Mesenchymal stem cell (in vitro differentiated cells and primary cell): ENCODE measurements at places on chromosomes 12 and 14.
A peak's percentile ranks its signal among the peaks of the same experiment; 100 is the strongest.

DNA sequence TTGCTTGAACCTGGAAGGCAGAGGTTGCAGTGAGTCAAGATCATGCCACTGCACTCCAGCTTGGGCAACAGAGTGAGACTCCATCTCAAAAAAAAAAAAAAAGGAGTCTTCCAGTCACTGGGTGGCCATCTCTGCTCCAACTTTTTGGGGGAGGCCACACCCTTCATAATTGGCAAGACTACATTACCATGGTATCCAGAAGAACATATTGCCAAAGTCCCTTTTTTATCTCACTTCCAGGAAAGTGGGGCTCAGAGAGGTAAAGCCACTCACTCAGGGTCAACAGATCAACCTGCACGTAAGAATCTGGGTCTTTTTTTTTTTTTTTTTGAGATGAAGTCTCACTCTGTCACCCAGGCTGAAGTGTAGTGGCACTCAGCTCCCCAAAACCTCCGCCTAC is 5.0 kb upstream of the CD63 start:
- no peak overlapping the region for H3K27ac ChIP-seq
- H3K4me3 ChIP-seq = no peak overlapping the region
- peaks cover 4% of the 10 kb centered on the region for H3K36me3 ChIP-seq
- H3K27me3 ChIP-seq = no peaks in the 10 kb centered on the region
- peaks cover 15% of the 10 kb centered on the region for H3K4me1 ChIP-seq

GRCh38 chr12:79360286-79360685 is 330.5 kb downstream of the PAWR start:
- H3K27ac ChIP-seq = no peak overlapping the region
- no peaks in the 10 kb centered on the region for H3K27me3 ChIP-seq
- DNase-seq = no peak
- no peak overlapping the region for H3K4me3 ChIP-seq

DNA sequence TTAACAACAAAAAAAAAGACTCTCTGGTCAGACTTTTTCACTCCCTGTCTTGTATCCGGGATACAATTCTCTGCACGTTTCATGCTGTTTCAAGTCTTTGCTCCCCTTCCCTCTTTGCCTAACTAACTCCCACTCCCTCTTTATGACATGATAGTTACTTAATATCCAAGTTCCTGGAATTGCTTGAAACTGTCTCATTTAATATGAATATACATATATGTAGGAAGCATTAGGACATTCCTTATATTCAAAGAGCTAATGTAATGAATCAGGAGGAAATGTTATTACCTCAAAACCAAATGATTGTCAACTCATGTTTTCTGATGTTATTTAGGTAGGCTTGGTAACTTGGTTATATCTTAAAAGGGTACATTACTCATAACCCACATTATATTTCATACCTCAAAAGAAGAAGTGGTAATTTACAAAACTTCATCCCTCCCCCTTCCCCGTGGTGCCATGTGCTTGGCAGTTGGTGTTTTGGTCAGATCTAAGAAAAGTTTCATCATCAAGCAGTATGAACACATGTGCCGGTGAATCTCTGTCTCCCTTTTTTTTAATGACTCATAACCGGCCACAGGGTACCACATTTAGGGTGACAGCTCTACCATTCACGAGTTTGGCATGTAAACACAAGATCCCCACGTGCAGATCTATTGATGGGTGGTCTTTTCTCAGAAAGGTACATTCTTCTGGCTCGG is 56.5 kb downstream of the HCAR2 start:
- H3K4me1 ChIP-seq = no peaks in the 10 kb centered on the region
- H3K4me3 ChIP-seq = no peak overlapping the region
- no peaks in the 10 kb centered on the region for H3K36me3 ChIP-seq
- no peak overlapping the region for H3K27ac ChIP-seq
- no peaks in the 10 kb centered on the region for H3K27me3 ChIP-seq
- DNase-seq = peak; percentile 66

DNA sequence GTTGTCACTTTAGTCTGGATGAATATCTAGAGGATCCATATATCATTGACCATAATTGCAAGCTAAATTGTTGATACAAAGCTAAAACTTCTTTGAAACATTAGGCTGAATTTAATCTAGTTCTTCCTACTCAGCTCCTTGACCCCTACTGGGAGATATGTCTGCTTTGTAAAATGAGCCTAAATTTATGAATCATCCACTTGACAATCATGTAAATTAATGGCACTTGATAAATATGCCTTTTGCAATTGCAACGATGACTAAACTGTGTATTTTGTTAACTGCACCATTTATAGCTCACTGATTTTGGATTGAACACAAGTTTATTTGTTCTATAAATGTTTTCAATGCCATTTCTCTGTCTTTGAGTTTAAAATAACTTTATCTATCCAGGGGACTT is 1616.5 kb upstream of the FLRT2 start:
- peak; percentile 27 for DNase-seq
- no peaks in the 10 kb centered on the region for H3K36me3 ChIP-seq
- no peak overlapping the region for H3K4me3 ChIP-seq

DNA sequence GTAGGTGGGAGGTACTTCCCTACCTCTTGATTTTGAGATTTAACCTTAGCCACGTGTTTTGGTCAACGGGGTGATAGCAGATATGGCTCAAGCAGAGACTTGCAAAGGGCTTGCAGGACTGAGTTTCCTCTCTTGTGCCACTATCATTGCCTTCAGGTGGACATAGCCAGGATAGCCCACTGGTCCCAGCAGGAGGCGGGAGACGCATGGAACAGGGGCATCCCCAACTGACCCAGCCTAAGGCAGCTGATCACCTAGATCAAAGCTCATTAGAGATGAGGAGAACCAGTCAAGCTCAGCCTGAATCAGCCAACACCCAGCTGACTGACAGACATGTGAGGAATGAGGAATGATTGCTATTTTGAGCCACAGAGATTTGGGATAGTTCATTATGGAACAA is 49.6 kb downstream of the CALM1 start:
- no peaks in the 10 kb centered on the region for H3K4me1 ChIP-seq
- H3K27me3 ChIP-seq = peaks cover 21% of the 10 kb centered on the region
- H3K4me3 ChIP-seq = no peak overlapping the region
- no peak for DNase-seq
- H3K27ac ChIP-seq = no peak overlapping the region
- H3K36me3 ChIP-seq = no peaks in the 10 kb centered on the region

DNA sequence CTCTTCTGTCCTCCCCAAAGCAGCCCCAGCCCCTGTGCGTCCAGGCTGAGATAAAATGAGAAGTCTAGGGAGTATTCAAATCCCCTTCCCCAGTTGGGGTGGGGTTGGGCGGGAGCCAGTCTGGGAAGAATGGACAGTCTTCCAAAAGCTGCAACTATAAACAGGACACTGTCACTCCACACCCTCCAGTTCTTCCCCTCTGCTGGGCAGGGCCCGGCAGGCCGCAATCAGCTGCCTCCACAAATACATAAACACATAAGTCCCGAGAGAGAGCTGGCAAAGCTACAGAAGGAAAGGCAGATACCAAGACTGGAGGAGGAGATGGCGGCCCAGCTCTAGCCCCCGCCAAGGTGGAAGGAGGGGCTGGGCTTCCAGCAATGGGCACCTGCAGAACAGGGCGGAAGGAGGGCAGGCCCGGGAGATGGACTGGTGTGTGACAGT is 12.7 kb downstream of the LTBP2 start:
- peak; percentile 59 for DNase-seq
- no peaks in the 10 kb centered on the region for H3K27me3 ChIP-seq
- H3K4me3 ChIP-seq = no peak overlapping the region
- peaks cover 81% of the 10 kb centered on the region for H3K36me3 ChIP-seq
- H3K27ac ChIP-seq = no peak overlapping the region
- peaks cover 16% of the 10 kb centered on the region for H3K4me1 ChIP-seq

- no peaks in the 10 kb centered on the region for H3K36me3 ChIP-seq
- H3K4me1 ChIP-seq = no peaks in the 10 kb centered on the region
- no peak for DNase-seq
- H3K4me3 ChIP-seq = no peak overlapping the region
Measured at GRCh38 chr14:58071341-58071740, 80.7 kb downstream of the ARMH4 start.

GRCh38 chr14:78823035-78823434 is 652.9 kb downstream of the NRXN3 start:
- no peaks in the 10 kb centered on the region for H3K36me3 ChIP-seq
- H3K27ac ChIP-seq = no peak overlapping the region

DNA sequence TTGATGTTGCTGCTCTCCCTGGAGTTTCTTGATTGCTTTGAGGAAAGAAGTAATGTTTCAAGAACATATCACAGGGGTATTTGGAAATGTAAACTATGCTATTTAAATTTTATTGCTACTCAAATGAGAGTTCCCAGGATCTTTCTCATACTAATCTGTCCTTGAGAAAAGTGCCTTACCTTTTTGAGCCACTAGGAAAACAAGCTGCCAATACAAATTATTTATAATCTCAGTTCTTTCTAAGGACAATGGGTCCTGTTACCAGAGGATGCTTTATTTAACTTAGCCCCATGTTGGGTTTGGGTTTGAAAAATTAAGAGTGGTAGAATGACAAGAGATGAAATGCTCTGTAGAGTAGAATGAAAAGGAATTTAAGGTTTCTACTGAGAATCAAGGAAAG is 258.2 kb upstream of the PRKD1 start:
- DNase-seq = no peak
- H3K27me3 ChIP-seq = no peaks in the 10 kb centered on the region
- H3K4me1 ChIP-seq = no peaks in the 10 kb centered on the region
- no peaks in the 10 kb centered on the region for H3K36me3 ChIP-seq

GRCh38 chr12:2958432-2959191 is 585 bp upstream of the TEAD4 start:
- no peaks in the 10 kb centered on the region for H3K36me3 ChIP-seq
- DNase-seq = peak; percentile 79
- H3K27me3 ChIP-seq = no peaks in the 10 kb centered on the region

DNA sequence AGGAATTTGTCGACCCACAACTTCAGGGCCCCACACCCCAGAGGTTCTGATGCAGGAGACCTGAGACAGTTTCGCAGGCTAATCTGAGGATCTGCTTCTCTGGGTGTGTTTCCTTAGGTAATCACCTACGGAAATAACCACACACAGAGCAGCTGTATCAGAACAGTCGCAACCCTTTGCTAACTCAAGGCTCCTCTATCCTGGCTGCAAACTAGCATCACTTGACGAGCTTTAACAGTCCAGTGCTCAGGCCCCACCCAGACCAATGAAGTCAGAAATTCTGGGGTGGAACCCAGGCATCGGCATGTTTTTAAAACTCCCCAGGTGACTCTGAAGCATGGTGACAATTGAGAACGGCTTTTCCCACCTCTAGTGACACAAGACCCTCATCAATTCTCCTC is 20.7 kb downstream of the SLC7A7 start:
- DNase-seq = no peak
- H3K4me1 ChIP-seq = peaks cover 2% of the 10 kb centered on the region
- no peaks in the 10 kb centered on the region for H3K36me3 ChIP-seq
- no peak overlapping the region for H3K4me3 ChIP-seq

DNA sequence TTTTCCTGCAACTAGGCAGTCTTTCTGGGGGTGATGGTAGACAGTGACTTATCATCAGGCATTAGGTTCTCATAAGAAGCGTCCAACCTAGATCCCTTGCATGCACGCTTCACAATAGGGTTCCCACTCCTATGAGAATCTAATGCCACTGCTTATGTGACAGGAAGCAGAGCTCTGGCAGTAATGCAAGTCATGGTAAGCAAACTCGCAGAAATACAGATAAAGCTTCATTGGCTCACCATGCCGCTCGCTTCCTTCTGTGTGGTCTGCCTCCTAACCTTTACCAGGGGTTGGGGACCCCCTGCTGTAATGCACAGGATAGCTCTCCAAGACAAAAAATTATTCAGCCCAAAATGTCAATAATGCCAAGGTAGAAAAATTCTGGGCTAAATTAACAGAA is 864.2 kb downstream of the TRHDE start:
- no peak overlapping the region for H3K27ac ChIP-seq
- no peaks in the 10 kb centered on the region for H3K4me1 ChIP-seq
- DNase-seq = no peak
- no peaks in the 10 kb centered on the region for H3K36me3 ChIP-seq
- H3K4me3 ChIP-seq = no peak overlapping the region

- DNase-seq = no peak
- H3K4me3 ChIP-seq = no peak overlapping the region
- H3K27me3 ChIP-seq = no peaks in the 10 kb centered on the region
- no peak overlapping the region for H3K27ac ChIP-seq
- H3K4me1 ChIP-seq = no peaks in the 10 kb centered on the region
Measured at GRCh38 chr12:44021471-44021971, 185.6 kb downstream of the TMEM117 start.

DNA sequence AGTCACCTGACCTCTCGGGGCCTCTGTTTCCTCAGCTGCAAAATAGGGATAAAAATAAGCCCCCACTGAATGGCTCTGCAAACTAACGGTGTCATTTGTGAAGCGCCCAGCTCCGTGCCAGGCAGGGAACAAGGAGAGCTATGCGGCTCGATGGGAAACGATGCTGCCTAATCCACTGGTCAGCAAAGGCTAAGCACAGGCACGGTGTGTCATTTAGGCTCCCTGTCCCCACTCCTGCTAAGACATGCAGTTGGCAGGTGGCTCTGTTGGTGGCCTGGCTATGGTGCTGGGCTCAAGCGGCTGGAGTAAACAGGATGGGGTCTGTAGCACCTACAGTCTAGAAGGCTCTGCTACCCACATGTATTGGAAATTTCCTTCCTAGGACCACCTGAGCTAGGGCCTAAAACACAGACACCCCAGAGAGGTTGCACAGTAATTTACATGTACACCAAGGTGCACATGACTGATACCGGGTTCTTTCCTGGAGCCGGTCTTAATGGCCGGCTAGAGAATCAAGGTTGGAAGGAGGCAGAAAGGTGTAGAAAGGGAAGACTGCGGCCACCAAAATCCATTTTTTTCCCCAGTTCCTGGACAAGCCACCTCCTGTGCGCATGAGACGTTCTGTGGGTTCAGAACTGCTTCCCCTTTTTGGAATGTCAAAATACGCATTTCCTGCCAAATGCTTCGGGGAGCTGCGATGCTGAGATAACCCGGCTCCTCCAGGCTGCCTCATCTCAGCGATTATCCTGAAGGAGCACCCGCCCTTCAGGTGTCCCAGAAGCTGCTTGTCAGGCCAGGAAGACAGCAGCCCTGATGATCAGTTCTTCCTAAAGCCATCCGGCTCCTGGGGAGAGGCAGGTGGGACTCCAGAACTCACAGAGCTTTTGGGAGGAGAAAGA is 1.0 kb downstream of the CACNA2D4 start:
- H3K27me3 ChIP-seq = peaks cover 13% of the 10 kb centered on the region
- DNase-seq = no peak
- peaks cover 3% of the 10 kb centered on the region for H3K4me1 ChIP-seq
- no peak overlapping the region for H3K27ac ChIP-seq

DNA sequence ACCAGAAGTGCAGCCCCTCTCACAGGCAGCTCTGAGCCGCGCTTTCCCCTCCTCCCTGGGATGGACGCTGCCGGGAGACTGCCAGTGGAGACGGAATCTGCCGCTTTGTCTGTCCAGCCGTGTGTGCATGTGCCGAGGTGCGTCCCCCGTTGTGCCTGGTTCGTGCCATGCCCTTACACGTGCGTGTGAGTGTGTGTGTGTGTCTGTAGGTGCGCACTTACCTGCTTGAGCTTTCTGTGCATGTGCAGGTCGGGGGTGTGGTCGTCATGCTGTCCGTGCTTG is 12.3 kb upstream of the TAMALIN start:
- H3K36me3 ChIP-seq = peaks cover 32% of the 10 kb centered on the region
- H3K4me3 ChIP-seq = no peak overlapping the region
- no peak overlapping the region for H3K27ac ChIP-seq
- H3K4me1 ChIP-seq = peaks cover 6% of the 10 kb centered on the region
- no peaks in the 10 kb centered on the region for H3K27me3 ChIP-seq
